ENCODE measurements at places on chromosomes 12 and 14.

- no peak for DNase-seq
Measured at GRCh38 chr12:21745258-21745657, 29.2 kb downstream of the KCNJ8 start.

GRCh38 chr14:93171376-93171775 is 13.3 kb downstream of the MOAP1 start:
- no peak for DNase-seq

DNA sequence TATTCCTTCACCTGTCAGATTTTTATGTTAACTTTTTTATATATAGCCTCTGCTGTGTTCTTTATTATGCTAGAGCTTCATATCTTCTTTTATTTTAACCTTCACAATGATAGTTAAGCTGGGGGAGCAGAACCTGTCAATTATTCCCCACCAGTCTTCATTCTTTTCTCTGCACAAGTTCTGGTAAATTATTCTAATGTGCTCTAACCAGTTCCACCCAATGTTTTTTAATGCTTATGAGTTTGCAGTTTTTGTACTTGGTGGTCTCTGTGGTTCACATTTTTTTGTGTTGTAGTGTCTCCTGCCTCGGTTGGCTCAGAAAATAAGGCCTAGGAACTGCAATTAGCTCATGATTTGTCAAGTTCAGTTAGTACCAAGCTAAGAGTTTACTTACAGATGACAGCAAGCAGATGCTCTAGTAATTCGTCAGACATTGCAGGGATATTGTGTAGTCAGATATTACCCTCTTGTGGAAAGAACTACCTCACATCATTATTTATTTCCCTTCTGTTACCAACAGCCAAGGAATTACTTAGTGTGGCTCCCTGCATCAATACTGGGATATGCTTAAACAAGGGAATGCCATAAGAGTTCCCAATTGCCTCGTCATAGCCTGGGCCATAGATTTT is 14.5 kb downstream of the DYRK2 start:
- peak; percentile 98 for DNase-seq

- peak; percentile 43 for DNase-seq
Measured at GRCh38 chr12:39239490-39240486, 203.1 kb downstream of the KIF21A start.

DNA sequence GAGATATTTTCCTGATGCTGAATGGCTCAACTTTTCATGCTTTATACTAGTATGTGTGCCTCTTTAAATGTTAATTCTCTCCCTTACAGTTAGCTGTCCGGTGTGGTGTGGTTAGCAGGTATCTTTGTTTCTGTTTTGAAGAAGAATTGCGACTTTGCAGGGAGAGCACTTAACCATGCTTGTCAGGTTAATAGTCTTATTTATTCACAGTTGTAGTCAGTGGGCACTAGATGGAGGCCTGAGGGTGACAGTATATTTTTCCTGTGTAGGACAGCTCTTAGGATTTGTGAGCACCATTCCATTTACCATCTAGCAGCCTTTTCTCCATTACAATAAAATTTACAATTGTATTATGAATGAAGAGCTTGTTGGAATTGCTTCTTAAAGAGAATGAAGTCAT is 34.9 kb downstream of the PDE3A start:
- no peak for DNase-seq

DNA sequence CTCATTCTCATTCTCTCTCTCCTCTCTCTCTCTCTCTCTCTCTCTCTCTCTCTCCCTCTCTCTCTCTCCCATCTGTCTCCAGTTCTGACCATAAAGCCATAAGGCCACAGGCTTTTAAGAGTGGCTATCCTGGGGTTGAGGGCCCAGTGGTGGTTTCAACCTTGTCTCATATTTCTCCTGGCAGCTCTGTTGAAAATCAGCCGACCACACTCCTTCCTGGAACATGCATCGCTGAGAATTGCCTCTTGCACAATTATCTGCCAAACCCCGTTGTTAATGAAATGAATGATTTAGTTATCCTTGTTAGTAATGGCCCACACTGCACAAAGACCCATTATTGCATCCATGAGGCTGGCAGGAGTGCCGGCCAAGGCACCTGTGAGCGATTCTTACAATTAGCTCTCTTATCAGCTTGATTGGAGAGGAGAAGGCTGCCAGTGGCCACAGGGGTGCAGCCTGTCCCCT is 30.4 kb upstream of the KCNA5 start:
- peak; percentile 67 for DNase-seq

Measured in fibroblast of lung (primary cell).